ENCODE measurements at places on chromosomes 16 and 17.

GRCh38 chr17:82959990-82960418, 119.4 kb upstream of the METRNL start:
- DNase-seq = no peak

DNA sequence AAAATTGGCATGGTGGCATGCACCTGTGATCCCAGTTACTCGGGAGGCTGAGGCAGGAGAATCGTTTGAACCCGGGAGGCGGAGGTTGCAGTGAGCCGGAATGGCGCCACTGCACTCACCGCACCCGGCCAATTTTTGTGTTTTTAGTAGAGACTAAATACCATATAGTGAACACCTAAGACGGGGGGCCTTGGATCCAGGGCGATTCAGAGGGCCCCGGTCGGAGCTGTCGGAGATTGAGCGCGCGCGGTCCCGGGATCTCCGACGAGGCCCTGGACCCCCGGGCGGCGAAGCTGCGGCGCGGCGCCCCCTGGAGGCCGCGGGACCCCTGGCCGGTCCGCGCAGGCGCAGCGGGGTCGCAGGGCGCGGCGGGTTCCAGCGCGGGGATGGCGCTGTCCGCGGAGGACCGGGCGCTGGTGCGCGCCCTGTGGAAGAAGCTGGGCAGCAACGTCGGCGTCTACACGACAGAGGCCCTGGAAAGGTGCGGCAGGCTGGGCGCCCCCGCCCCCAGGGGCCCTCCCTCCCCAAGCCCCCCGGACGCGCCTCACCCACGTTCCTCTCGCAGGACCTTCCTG, at the start of gene HBQ1:
TSS of gene HBQ1 (plus strand) at position 359 of the 575 bp plus-strand sequence. CDS start at position 387, 28 bp downstream.
- no peak for DNase-seq

GRCh38 chr17:1164935-1165556, 14.7 kb downstream of the ABR start:
- DNase-seq = no peak

GRCh38 chr17:11503308-11504035, 94.8 kb upstream of the DNAH9 start:
- no peak for DNase-seq

- peak; percentile 33 for DNase-seq
Observed at GRCh38 chr17:32206861-32207260, 58.8 kb upstream of the RHBDL3 start.

GRCh38 chr16:2828521-2828840, 1.6 kb upstream of the ZG16B start:
- no peak for DNase-seq

GRCh38 chr17:4920351-4921048, 11.6 kb upstream of the GP1BA start:
- peak; percentile 58 for DNase-seq

- peak; percentile 15 for DNase-seq
Observed at GRCh38 chr17:68498479-68499326, 13.5 kb upstream of the PRKAR1A start.

GRCh38 chr16:25108054-25108453, 3.5 kb upstream of the LCMT1 start:
- no peak for DNase-seq

DNA sequence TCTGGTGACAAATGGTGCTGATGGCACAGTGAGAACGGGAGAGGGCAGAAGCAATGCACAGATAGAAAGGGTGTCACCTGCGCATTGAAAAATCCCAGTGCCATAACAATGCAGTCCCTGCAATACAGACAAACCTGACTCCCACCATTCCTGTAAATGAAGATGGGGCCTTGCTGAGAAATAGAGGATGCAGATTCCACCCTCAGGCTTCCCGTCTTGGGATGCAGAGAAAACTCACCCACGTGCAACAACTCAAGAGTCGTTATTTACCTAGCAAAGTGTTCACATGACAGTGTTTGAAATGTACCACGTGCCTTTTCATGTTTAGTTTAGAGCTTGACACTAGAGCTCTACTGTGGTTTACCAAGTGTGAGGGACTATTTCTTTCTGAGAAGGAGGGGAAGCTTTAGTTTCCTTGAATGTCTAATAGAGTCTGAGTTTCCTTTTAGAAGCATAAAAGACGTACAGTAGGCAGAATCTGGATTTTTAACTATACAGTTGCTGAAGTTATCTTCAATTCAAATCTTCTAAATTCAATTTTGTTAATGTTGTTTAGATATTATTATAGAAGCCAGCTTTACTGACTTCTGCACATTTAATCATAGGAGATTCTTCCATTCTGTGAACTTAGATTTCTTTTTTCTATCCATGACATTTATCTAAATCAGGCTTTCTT, 35.6 kb downstream of the WWOX start:
- no peak for DNase-seq

GRCh38 chr16:79801646-79802045, 201.1 kb upstream of the MAF start:
- peak; percentile 7 for DNase-seq

DNA sequence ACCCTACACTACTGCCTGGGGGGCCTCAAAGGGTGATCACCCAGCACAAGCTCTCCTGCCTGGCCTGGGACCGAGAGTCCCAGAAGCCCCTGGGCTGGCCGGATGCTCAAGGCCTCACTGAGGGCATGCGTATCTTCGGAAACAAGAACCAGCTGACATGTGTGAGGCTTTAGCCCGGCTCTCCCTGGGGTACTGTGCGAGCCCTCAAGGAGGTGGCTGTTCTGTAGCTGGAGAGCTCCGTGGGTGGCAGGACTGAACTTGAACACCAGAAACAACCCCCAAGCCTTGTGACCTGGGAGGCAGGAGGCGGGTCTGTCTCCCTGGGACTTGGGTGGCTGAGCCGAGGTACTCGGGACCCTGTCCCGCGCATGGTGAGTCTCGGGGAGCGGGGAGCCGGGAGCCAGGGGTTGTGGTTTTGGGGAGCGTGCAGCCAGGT, 7.0 kb downstream of the DPEP1 start:
- DNase-seq = no peak

DNA sequence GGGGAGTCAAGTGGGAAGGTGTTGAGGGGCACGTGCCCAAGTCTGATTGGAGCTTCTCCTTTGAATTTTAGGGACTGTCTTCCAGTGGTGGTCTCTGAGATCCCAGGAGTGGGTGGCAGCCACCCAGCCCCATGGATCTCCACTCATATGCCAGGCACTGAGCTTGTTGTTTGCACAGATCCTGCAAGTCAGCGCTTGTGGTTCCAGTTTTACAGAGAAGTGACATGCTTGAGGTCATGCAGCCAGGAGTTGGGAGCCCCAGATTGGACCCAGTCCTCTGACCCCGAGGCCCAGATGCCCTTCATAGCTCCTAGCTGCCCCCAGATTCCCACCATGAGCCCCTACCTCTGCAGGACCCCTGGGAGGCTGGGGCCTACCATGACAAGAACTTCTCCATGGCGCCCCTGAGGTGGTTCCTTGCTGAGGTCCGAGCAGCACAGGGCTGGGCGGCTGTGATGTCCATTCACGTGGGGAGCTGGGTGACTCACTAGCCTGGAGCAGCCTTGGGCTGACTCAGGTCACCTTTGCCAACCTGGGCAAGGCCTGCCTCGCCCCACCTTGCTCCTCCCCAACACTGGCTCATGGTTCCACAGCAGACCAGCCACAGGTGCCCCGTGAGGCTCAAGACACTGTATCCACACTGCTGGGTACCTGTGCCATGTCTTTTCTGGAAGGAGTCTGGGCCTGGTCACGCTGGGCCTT, 47.4 kb downstream of the RAI1 start:
- no peak for DNase-seq

DNA sequence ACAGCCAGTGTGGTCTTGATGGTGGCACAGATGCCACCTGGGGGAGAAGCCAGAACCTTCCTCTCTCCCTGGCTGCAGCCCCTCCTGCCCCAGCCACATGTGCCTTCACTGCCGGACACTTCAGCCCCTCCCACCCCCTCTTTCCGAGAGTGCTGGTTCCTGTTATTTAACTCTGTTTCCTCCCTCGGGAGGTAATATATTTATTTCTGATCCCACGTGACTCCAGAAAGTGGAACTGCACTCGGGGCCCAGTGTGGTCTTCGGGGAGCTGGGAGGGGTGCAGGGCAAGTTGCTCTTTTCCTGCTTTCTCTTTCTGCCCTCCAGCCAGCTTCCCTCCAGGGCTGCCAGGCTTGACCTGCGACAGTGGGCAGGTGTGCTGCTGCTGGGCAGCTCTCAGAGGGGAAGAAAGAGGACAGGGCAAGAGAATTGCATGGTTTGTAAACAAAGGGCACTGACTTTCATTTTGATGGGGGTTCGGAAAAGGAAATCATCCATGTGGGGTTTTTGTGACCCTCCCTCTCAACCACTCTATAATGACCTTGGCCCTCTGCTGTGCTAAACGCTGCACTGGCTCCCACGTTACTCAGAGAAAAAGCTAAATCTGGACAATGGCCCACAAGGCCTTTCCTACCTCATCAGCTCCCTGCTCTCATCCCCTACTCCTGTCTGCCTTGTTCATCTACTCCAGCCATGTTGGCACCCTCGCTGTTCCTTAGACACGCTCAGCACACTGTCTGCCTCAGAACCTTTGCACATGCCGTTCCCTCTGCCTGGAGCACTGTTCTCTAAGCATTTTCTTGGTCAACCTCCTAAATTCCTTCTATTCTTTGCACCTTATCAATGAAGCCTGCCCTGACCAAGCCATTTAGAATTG, 8.2 kb upstream of the CIITA start:
- DNase-seq = no peak

Data from fibroblast of mammary gland (primary cell).